Mesenchymal stem cell (in vitro differentiated cells and primary cell): ENCODE measurements at places on chromosomes 3 and 15.

DNA sequence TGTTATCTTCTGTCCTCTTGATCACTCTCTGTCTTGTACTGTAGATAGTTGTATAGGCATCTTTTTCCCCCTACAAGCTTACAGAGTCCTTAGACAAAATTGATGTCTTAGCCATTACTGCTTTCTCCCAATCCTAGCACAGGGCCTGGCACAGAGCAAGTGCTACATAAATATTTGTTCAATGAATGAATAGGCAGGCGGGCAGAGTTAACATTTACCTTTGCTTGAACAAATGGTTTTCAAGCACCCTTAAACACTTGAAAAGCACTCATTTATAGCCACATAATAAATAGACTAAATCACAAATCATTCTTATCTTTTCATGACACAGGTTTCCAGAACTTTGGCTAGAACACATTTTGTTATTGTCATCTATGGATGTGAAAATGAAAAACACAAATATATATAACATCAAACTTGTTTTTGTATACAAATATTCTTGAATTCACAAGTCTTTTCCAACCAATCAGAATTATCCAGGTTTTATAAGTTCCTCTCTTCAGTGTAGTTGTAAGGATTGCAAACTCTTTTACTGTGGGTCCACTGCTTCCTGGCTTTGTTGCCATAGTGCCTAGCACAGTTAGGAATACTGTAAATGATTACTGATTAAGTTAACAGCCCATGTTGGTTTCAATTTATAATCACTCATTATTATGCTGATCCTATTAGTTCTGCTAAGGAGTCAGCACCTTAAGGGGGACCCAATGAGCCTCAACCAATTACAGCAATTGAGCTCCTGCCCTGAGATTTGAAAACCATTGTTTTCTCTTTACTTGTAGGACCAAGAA is 61.9 kb downstream of the ISL2 start:
- no peak for DNase-seq

- DNase-seq = peak; percentile 19
Measured at GRCh38 chr3:183073839-183074238, 25.5 kb downstream of the MCCC1 start.

DNA sequence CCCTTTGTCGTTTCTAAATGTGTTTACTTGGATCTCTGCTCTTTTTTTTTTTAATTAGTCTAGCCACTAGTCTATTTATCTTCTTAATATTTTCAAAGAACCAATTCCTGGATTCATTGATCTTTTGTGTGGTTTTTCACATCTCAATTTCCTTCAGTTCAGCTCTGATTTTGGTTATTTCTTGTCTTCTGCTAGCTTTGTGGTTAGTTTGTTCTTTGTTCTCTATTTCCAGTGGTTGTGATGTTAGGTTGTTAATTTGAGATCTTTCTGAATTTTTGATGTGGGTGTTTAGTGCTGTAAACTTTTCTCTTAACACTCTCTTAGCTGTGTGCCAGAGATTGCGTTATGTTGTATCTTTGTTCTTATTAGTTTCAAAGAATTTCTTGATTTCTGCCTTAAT is 446.1 kb downstream of the CNTN4 start:
- DNase-seq = no peak

GRCh38 chr15:68769702-68770101 is 51.0 kb downstream of the ANP32A start:
- no peak for DNase-seq

GRCh38 chr3:59056706-59057105 is 6.9 kb upstream of the CFAP20DC start:
- DNase-seq = no peak

DNA sequence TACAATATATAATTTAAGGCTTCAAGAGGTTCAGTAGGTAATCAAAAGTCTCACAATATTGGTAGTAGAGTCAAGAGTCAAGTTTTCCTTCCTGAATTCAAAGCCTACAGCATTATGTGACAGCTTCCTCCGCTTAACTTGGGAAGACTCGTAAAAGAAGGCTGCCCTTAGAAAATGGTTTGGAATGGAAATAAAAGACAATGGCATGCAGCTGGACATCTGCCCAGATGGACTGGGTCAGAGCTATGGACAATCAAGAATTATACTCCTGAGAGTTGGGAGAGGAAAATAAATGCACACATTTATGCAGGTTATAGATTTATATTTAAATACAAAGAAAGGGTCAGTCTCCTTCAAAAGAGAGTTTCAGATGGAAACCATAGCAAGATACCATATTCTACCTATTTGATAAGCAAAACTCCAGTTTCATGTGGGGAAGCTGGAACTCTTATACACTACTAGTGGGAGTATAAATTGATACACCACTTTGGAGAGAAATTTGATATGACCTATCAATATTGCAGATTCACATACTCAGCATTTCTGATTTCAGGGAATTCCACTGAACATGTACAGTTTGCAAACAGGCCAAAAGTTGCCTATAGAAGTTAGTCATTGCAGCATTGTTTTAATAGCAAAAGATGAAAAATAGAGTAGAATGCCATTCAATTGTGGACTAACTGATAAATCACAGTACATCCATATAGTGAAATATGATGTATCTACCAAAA is 6.1 kb downstream of the CRYBG3 start:
- no peak for DNase-seq

GRCh38 chr3:50519471-50520089 is 16.1 kb upstream of the CACNA2D2 start:
- DNase-seq = peak; percentile 37

DNA sequence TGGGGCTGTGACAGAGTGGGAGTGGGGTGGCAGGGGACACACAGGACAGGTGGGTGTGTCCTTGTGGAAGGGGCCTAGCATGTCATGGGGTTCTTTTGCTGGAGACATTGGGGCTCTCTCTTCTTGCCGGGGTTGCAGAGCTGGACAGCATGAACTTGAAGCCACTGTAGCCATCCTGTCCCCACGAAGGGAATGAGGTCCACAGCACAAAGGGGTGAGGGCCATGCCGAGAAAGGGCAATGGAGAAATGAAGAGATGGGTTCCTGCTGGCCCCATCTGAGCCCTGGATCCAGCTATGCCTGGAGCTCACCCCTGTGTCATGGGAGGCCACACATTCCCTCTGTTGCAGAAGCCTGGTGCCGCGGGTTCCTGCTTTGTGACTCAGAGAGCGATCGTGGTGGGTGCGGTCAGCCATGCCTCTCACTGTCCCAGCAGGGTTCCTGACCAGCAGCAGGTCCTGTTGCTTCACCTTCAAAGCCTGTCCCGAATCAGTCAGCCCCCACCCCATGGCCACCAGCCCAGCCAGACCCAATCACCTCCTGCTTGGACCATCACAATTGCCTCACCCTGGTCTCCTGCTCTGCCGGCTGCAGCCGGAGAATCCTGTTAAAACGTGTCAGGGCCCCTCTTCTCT is 50.0 kb downstream of the DNAJB8 start:
- DNase-seq = peak; percentile 85

GRCh38 chr3:55483196-55484095 is 3.7 kb downstream of the WNT5A start:
- peak; percentile 67 for DNase-seq

- DNase-seq = no peak
Measured at GRCh38 chr15:50210462-50211157, 28.6 kb downstream of the SLC27A2 start.

- no peak for DNase-seq
Measured at GRCh38 chr3:154656486-154656885, 226.5 kb upstream of the GPR149 start.

- DNase-seq = no peak
Measured at GRCh38 chr15:53569751-53570480, 189.5 kb downstream of the WDR72 start.

GRCh38 chr3:150975086-150975991 is 2.8 kb upstream of the CLRN1 start:
- DNase-seq = no peak

GRCh38 chr15:43287254-43287653 is 20.5 kb upstream of the TGM5 start:
- DNase-seq = no peak
